ENCODE measurements at places on chromosomes 5 and 9.

GRCh38 chr9:105661011-105661410, 1.2 kb upstream of the TAL2 start:
- no peak for DNase-seq

DNA sequence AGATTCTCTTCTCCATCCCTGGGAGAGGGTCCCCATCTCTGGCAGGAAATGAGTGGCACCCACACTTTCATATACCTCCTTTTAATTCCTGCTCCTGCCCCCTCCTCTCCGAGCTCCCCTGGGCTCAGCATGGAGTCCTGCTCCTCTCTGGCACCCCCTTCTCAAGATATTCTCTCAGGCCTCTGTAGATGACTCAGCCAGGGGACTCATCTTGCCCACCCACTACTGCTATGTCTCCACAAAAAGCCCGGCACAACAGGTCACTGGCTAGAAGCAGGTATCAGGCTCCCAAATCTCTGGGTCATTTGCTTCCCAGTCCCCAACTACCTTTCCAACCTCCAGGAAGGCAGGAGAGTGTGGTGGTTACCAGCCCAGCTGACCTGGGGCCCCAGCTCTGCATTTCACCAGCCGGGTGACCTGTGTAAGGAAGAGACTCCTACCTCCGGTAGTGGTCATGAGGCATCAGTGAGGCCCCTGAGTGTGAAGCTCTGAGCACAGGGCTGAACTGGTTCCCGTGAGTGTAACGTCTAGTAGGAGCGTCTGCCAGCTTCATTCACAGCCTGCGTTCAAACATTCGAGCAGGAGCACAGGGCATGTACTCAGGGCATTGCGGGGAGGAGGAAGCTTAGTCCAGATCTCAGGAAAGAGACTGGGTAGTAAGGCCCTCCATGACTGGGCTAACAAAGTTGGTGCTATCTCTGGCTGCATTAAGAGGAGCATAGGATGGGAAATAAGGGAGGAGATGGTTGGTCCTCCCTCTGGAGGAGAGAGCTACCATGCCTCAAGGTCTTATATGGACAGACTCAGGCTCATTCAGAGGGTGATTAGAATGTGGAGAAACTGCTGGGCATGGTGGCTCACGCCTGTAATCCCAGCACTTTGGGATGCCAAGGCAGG, 63.7 kb downstream of the LMX1B start:
- no peak for DNase-seq

- DNase-seq: no peak
Measured at GRCh38 chr9:135517407-135517822, 3.8 kb upstream of the LCN1 start.

- no peak for DNase-seq
Measured at GRCh38 chr5:45277860-45278259, 418.3 kb downstream of the HCN1 start.

- DNase-seq: no peak
Measured at GRCh38 chr5:72328172-72328571, 8.0 kb downstream of the PTCD2 start.

GRCh38 chr5:159161361-159162214, 47.8 kb downstream of the RNF145 start:
- DNase-seq: no peak

DNA sequence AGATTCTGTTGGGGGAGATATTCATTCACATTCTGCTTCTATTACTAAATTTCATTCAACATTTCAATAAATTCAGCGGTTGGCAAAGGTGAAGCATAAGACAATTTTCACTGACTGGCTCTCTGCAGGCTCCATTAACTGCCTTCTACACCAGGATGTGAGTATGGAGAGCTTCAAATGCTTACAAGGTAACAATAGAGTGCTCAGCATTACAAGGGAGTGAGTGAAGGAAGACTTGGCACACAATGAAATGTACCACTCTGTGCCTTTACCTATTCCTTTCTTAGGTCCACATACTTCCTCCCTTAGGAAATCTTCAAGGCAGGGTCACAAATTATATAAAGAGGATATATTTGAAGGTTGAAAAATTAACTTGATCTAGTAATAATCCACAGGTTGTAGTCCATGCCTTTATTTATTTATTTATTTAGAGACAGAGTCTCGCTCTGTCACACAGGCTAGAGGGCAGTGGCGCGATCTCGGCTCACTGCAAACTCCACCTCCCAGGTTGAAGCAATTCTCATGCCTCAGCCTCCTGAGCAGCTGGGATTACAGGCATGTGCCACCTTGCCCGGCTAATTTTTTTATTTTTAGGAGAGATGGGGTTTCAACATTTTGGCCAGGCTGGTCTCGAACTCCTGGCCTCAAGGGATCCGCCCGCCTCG, 76.6 kb upstream of the FAM169A start:
- DNase-seq: no peak

- DNase-seq: no peak
Measured at GRCh38 chr5:112349371-112349770, 69.7 kb downstream of the EPB41L4A start.

- DNase-seq: no peak
Measured at GRCh38 chr5:129110742-129111141, 16.2 kb downstream of the ISOC1 start.

- DNase-seq: no peak
Measured at GRCh38 chr5:170463426-170463825, 40.4 kb upstream of the KCNIP1 start.

DNA sequence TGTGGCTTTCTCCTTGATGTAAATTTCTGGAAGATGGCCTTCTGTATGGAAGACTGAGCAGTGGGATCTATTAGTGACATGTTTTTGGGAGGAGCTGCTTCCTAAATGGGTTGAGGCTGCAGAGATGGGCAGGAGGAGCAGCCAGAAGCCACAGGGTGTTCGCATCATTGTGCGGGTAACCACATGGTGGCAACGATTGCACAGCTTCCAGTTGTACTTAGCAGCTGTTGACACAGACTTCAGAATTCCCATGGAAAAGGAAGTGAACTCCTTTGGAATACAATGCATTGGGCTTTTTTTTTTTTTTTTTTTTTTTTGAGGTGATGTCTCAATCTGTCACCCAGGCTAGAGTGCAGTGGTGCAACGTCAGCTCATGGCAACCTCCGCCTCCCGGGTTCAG, 297.3 kb downstream of the NR3C1 start:
- no peak for DNase-seq

GRCh38 chr9:130319300-130319699, 53.7 kb downstream of the HMCN2 start:
- no peak for DNase-seq

- no peak for DNase-seq
Measured at GRCh38 chr5:96852759-96853158, 23.5 kb upstream of the ERAP2 start.

DNA sequence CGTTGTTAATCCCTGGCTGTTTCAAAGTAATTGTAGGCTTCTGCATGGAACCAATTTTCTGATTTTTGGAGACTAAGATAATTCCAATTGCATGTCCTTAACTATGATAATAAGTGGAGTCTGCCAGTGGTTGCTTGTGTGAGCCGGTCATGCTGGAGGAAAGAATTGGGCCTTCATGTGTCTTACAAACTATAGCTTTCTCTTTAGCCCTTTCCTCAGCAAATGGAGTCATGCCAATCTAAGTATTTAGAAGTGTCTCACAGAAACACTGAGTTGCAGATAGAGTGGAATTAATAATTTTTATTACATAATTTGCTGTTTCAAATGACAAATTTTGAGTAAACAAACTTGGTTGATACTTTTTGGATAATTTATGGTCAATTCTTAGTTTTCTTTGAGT, 200.4 kb downstream of the FBXL7 start:
- no peak for DNase-seq

DNA sequence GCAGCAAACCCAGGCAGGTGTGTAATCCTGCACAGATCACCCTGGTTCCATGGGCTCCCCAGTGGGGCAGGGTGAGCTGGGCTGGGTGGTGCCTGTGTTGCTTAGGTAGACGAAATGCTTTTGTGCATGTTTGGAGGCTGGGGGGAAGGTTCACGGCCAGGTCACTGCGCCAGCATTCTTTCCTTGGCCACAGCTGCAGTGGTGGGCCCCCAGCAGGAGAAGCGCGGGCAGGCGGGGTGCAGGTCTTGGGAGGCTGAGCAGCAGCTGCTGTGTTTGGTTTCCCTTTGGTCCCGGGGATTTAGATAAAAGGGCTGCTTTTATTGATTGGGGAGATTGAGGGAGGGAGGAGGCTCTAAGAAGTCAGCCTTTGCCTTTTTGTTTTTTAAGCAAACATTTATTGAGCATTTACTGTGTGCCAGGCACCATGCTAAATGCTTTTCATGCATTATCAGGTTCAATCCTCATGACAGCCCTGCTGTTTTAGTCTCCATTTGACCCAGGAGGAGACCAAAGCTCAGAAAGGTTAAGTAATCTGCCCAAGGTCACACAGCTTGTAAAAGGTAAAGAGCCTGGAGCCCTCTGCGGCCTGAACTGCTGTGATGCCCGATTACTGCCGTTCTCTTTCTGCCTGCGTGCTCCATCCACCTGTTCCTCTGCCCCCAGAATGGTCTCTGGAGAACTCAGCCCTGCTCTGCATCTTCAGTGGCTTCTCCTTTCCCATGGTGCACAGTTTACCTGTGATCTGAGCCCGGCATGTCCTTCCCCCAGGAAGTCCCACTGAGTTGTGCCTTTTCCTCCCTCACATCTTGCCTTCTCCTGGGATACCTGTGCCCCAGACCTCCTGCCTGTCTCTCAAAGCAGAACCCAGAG, 94.4 kb downstream of the MACROH2A1 start:
- DNase-seq: no peak

- no peak for DNase-seq
Measured at GRCh38 chr5:61089351-61089750, 72.9 kb downstream of the SMIM15 start.

GRCh38 chr5:154514331-154514730, 36.3 kb upstream of the HAND1 start:
- no peak for DNase-seq

- no peak for DNase-seq
Measured at GRCh38 chr9:2497666-2498400, 123.8 kb upstream of the VLDLR start.

DNA sequence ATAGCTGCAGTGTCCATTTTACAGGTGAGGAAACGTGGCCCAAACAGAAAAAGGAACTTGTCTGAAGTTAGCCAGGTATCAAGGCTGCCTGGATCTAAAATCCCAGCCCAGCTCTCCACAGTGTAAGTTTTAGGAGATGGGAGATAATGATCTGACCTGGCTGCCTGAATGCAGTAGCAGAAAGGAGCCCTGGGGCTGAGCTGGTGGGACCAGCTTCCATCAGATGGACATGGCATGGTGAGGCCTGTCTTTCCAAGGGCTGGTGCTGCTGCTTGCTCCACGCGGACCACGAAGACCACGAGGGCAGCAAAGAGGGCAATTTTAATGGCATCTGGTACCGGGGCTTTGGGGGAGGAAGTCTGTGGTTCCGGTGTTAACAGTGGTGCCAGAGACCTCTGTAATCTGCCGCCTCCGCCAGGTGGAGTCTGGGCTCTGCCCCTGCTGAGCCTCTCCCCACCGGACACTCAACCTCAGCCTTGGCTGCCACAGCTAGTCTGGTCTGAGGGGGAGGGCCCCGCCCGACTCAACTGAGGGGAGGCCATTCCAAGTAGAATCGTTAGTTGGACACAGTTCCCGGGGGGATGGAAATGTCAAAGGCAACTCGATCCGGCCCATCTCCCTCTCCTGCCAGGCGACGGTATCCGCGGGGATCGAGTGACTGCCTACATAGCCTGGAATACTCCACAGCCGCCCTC, 650 bp downstream of the MYORG start:
- DNase-seq: peak; percentile 62

GRCh38 chr5:78544561-78545201, 103.9 kb downstream of the LHFPL2 start:
- no peak for DNase-seq

DNA sequence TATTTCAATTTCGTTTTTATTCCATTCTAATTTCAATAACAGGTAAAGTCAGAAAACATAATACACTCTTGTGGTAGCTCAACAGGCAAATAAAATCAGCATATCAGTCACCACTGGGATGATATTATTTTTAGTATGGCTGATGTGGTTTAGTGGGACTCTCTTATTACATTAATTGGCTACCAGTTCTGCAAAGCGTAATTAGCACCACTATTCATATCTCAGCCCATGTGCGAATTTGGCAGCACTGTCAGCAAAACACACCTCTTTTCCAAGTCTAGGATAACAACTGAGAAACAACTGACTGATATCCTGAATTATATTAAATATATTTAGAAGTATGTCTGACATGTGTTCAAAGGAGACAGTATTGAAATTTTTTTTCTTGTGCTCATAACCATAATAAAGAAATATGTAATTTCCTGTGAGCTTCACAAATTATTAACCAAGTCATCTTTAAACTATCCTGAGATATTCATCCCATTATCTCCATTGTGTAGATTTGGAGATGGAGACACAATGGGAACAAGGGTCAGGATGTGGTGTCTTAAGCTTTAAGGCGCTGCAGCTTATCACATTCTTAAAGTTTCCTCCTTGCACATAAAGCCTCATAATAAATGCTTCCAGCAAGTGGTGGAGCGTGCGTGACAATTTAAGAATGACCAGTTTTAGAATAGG, 212.4 kb downstream of the TLE1 start:
- DNase-seq: no peak

DNA sequence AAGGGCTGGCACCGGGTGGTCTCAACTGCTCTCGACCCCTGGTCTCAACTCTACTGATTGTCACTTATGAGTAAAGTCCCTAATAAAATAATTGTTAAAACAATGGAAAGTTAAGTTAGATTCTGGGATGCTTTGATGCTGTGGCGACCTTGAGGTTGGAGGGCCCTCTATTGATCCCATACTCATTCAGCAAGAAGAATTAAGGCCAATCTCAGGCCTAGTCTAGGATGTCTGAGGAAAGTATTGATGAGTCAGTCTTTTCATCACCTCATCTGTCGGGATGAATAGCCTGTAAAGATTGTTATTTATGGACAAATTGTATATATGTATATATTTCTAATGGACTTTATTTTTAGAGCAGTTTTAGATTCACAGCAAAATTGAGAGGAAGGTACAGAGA, 50.8 kb downstream of the WDR36 start:
- no peak for DNase-seq

- DNase-seq: no peak
Measured at GRCh38 chr5:171523781-171524180, 104.3 kb downstream of the FGF18 start.

GRCh38 chr5:160235731-160236130, 6.4 kb downstream of the FABP6 start:
- DNase-seq: no peak

DNA sequence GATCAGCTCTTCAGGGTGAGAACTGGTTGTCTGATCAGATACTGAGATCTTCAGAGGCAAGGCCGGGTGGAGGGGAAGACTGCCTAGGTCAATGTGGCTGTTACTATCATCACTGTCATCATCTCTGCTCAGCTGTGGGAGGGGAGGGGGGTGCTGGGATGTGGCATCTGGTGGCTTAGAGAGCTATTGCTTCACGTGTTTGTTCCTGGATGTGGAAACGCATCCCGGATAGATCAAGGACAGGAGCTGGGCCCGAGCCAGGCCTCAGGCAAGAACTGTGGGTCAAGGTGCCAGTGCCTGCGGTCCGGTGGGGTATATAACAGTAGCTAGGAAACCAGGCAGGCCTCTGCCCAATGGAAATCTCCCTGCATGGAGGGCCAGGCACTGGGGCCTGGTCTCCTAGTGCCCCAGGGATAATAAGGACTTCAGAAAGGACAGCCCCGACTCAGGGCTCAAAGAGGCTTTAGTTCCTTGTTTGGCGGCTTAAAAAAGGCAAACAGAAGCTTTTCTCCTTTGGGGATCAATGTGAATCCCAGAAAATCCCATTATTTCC, 30.3 kb upstream of the TIFAB start:
- no peak for DNase-seq

All from stimulated activated CD8-positive, alpha-beta memory T cell treated with anti-CD3 and anti-CD28 coated beads, Interleukin-4, amount 100 ng/mL, for 48 hours (primary cell).